ENCODE measurements at places on chromosomes 3 and 15.

DNA sequence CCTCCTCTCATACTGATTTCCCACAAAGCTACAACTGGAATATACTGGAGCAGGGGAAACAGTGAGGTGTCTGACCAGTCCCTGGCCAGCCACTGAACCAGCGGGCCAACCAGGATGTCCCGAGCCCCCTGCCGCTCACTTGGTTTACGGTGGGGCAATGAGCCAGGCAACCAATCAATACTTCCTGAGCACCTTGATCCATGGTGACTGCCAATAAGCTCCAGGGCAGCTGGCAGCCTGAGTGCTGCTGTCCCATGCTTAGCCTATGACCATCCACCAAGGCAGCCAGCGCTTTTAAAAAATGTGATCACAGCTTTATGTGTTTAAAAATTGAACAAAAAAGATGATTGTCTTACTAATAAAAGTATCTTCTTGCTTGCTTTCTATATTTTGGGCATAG is 4.2 kb downstream of the SCN10A start:
- DNase-seq = no peak

DNA sequence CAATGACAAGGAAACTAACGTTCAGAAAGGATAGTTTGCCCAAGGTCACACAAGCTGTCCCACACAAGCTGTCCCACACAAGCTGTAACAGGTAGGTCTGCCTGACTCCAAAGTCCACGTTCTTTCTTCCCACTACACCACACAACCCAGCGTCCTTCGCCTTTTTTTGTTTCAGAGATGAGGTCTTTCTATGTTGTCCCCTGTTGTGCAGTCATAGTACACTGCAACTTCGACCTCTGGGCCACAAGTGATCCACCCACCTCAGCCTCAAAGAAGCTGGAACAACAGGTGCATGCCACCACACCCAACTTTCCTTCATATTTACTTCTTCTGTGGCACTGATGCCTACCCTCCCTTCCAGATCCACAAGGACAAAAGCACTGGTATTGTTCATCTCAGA is 21.4 kb downstream of the MB21D2 start:
- no peak for DNase-seq

DNA sequence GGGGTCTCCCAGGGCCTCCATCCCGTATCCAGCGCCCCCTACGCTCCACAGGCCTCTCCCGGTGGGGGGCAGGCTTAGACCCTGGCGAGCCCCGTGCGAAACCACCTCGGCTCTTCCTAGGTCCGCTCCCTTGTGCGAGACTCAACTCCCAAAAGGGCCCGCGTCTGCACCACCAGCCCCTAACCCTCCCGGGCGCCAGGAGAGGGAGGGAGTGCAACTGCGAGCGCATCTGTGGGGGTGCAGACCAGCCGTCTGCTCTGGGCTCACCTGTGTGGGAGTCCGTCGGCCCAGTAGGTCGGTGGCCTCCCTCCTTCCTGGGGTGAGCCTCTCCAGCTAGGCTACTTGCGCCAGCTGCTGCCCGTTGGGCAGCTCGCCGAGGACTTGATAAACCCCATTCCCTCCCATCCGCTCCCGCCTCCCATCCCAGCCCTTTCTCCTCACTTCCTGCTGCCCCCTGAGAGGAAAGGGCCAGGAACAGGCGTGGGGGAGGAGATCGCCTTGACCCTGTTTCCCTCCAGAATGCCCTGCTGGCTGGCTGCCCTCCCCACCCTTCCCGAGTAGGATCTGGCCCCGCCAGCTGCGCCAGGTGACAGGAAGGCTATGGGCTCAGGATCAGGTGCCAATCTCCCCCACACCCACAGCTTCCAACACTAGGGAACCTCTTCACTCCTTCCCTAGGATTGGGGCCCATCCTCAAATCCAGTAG is at the start of gene HYAL2:
Gene HYAL2 (minus strand): TSS at position 360 of the 706 bp plus-strand sequence. CDS start 2,256 bp downstream, outside the sequence.
- DNase-seq = no peak

GRCh38 chr3:159322322-159322939 is 520.6 kb downstream of the MFSD1 start:
- DNase-seq = no peak

- DNase-seq = no peak
Measured at GRCh38 chr15:80576519-80577090, 118.5 kb upstream of the ABHD17C start.

GRCh38 chr15:80246425-80246894 is 5.6 kb downstream of the CTXND1 start:
- no peak for DNase-seq

GRCh38 chr3:84885199-84885882 is 73.4 kb upstream of the CADM2 start:
- DNase-seq = no peak

GRCh38 chr3:20160230-20160629 is 25.8 kb downstream of the SGO1 start:
- no peak for DNase-seq

GRCh38 chr15:41493205-41493901 is at the start of gene ITPKA:
TSS of gene ITPKA (plus strand) at chr15:41493874. CDS start at chr15:41493928, 54 bp downstream.
- DNase-seq = peak; percentile 75

DNA sequence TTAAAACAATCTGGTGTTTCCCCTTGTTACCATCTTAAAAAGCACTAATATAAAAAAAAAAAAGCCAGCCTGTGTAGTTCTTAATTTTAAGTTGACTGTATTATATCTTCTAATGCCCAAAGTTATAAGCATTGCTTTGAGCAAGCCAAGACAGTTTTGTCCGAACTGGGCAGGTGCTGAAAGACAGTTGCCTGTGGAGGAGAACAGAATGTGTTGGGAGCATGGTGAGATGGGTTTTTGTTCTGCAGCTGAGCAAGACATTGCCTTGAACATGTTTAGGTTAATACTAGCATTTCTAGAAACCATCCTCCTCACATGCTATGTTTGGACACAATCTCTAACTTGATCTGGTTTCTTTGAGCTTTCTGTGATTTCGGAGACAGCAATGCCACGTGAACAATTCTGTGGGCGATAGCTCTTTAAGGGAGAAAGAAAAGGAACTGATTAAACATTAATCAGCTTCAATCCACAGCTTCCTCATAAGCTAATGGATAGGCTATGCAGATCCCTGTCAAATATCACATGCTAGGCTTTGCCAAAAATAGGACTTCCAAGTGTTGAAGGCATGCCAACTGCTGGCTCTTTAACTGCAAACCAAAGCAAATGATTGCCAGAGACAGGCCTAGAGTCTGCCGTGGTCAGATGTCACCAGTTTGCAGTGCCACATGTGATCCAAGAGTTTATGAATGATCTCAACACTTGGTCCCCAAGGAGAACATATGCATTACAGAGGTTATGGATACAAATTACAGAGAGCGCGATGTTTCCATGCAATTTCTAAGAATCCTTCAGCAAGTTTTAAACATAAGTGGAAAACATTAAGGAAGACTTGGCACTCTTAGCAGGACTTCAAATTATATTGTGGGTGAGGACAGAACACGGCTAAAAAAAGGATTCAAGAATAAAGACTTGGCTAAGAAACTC is 428.1 kb downstream of the ROBO2 start:
- no peak for DNase-seq

- DNase-seq = no peak
Measured at GRCh38 chr3:178454726-178455125, 81.5 kb upstream of the KCNMB2 start.

DNA sequence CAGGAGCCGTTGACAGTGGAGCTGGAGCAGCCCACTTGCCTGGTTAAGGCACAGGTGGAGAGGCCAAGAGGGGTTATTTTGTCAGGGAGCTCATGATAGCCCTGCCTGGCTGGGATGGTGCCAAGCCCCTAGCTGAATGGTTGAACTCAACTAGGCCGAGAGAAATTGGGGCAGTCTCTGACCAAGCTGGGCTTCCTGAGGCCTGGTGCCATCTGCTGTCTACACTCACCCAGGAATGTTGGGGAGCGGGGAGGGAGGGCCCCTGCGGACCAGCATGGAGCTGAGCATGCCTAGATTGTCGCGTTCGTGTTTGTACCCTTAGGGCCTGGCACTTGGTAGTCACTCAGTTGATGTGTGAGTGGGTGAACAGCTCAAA is 1.2 kb downstream of the BRPF1 start:
- DNase-seq = no peak

DNA sequence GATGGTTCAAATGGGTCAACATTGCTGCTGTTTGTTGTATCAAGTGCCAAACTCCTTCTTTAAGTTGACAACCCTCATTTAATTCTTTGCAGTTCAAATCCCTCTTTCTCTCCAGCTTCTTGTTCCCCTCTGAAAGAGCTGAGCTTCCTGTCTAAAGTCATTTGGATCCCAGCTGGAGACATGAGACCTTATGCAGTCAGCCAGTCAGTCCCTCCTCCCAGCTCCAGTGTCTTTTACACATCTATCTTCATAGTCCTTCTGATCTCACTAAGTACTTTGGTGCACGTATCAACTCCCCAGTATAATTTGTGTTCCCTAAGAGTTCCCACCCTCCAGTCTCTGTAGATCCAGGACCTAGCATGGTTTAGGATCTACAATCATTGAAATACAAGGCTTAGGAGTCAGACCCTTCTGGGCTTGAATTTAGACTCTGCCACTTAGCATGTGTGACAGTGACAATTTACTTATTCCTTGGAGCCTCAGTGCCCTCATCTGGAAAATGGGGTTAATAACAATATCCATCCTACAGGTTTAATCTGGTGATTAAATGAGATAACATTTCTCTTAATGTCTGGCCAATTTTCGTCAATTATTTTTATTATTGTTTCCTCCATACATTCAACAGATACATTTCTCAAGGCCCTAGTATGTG is 102.8 kb upstream of the SEMA6D start:
- DNase-seq = no peak

DNA sequence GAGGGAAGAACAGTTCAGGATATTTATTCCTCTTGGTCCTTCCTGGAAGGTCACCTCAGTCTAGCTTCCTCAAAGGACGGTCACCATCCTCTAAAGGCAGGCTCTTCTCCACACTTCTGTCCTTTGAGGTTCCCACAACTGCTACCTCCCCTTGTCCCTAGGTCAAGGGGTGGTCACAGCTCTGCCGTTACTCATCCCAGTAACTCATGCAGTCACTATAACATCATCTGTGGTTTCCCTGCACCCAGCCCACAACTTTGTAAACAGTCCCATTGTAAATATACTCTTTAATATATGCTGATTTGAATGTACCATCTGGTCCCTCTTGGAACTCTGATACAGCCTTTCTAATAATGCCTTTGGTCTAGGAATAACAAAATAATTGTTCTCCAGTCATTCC is 887.4 kb downstream of the FHIT start:
- no peak for DNase-seq

DNA sequence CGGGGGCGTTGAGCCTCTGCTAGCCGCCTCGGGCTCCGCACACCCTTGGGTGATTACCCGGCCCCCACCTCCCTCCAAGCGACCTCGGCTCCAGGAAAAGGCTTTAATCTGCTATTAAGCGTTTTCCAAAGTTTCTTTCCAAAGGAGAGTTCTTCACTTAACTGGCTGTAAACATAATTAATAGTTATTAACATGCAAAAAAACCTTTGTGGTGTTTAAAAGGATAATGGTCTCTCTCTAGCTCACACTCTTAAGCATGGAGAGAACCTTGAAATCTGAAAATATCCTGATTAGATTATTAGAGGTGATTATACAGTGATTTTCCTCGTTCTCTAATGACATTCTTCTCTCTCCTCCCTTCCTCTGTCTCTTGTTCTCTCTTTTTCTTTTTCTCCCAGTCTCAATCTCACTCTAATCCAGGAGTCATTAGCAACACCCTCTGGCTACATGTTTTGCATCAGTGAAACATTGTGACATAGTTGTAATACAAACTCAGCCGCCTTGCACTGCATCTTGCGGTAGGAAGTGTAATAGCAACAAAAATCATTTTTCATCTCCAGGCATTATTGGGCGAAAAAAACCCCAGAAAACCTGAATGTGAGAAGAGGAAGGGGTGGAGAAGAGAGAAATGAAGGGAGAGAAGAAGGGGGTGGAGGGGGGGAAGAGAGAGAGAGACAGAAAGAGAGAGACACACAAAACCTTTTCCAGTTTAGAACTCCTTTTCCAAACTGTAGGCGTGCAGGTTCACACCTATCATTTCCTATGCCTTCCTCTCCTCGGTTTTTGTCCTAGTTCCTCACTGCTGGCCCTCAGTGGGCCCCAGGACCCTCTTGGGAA is 24.4 kb downstream of the NR2F2 start:
- no peak for DNase-seq

DNA sequence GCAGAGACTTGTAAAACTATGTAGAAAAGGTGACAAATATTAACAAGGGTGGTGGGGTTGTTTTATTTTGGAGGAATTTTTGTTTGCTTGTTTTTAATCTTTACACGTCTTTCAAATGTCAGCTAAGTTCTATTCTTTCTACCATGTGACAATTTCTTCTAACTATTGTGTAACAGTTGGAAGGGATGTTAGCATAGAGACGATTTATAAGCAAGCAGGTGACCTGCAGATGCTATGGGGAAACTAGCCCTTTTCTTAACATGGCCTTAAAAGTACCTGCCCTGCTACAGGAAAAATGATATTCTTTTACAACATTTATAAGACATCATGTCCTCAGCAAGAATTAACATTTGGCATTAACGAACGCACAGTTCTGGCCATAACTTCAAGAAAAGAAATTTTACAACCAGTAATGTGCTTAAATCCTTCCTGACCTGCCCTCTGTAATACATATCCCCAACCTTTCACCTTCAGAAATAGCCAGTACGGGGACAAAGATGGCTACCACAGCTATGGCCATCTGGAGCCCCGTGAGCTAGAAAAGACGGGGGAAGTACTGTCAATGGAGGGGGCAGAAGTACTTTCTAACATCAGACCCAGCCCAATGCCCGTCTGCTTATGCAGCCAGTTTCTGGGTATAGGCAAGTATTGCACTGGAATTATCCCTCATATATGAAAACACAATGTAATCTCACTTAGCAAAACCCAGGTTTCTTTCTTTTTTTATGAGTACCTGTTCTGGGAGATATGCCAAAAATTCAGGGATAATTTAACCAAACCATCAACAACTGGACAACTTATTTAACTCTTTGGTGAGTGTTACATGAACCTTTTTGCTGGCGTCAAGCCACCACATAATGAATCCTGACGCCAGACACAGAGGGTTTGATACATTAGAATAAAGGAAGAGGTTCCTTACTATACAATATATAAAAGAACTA is 67.7 kb upstream of the NR2F2 start:
- no peak for DNase-seq

DNA sequence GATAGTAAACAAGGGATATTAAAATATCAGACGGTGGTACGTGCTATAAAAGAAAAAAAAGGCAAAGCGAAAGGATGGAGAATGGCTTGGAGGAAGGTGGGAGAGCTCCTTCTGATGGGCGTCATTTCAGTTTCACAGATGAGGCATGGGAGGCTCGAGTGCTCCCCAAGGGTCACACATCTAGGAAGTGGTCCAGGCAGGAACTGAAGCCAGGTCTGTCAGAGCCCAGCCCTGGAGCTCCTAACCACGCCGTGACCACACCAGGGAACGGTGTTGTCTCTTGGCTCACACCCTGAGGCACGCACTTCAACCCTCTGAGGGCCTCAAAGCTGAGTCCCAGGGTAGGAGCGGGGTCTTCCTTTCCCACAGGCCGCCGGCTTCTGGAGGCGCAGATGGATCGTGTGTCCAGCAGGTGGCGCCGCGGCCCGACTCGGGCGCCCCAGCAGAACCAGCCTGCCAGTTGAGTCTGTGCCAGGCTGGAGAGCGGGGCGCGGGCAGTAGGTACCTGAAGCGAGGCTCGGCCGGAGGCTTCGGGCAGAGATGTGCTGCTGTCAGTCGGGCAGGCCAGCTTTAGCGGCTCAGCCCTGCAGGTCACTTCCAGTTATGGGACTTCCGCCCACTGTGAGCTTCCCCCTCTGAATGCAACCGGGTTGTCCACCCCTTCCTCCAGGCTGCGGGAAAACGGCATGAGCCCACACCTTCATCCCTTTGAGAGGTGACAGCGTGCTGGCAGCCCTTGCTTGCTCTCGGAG is 68.1 kb downstream of the SLC6A1 start:
- peak; percentile 7 for DNase-seq
